ENCODE measurements at places on chromosomes 13 and 19. TPM values are rescaled to one million over a fixed set of nuclear protein-coding genes. Genes with fewer than 3 reads are reported as not detected.
A peak's percentile ranks its signal among the peaks of the same experiment; 100 is the strongest.

DNA sequence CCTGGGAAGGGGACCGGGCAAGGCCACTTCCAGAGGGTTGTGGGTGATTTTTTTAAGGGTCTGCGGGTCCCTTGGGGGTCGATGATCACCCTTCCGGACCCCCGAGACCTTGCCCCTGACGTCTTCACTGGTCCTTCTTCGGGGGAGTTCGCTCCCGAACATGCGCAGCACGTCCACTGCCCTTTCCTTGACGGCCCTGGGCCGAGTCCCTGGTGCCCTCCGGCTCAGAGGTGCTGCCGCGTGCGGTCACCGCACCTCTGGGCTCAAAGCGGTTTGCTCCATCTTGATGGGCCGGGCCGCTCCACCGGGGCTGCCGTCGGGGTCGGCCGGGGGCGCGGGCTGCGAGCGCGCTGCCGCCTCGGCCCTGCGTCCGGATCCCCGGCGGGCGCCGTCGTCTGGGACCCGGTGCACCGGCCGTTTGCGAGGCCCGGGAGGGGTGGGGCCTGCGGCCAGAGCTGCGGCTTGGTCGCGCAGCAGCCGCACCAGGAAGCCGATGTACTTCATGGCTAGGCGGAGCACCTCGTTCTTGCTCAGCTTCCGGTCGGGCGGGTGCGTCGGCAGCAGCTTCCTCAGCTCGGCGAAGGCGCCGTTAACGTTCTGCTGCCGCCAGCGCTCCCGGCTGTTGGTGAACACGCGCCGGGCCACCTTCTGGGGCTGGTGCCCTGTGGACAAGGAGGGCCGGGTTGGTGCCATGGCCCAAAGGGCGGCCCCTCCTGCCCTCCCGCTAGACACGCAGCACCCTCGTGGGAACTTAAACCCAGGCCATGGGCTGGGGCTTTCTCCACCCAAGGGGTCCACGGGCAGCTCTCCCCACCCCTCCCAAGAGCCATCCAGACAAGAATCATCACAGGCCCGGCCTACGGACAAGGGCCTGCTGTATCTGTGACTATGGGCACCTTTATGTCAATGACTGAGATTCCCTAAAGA is 3.3 kb downstream of the LYL1 start:
- no peaks in the 10 kb centered on the region for H3K27me3 ChIP-seq
- H3K36me3 ChIP-seq, result peaks cover 3% of the 10 kb centered on the region
- peak overlapping the region; percentile 96 for H3K27ac ChIP-seq
- peak overlapping the region; percentile 22 for H3K4me3 ChIP-seq
- peak; percentile 76 for DNase-seq

DNA sequence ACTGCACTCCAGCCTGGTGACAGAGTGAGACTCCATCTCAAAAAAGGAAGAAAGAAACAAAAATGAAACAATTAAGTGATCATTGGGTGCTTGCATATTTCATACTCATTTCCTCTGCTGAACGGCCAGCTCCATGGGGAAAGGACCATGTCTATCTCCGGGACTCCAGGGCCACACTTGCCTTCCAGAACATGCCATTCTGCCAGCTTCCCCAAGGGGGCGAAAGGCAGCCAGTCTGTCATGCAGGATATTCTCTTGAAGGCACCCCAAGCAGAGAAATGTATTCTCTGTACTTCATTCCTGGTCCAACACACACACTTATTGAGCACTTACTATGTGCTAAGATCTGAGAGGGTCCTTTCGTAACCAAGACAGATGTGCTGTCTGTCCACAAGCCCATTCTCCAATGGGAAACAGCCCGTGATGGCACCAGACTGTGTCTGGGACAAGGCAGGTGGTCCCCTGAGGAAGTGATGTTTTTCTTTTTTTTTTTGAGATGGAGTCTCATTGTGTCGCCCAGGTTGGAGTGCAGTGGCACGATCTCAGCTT is 10.2 kb upstream of the CARM1 start:
- no peak overlapping the region for H3K27ac ChIP-seq
- no peaks in the 10 kb centered on the region for H3K36me3 ChIP-seq
- no peak for DNase-seq
- no peaks in the 10 kb centered on the region for H3K4me1 ChIP-seq
- H3K4me3 ChIP-seq, result no peak overlapping the region
- no peaks in the 10 kb centered on the region for H3K27me3 ChIP-seq

DNA sequence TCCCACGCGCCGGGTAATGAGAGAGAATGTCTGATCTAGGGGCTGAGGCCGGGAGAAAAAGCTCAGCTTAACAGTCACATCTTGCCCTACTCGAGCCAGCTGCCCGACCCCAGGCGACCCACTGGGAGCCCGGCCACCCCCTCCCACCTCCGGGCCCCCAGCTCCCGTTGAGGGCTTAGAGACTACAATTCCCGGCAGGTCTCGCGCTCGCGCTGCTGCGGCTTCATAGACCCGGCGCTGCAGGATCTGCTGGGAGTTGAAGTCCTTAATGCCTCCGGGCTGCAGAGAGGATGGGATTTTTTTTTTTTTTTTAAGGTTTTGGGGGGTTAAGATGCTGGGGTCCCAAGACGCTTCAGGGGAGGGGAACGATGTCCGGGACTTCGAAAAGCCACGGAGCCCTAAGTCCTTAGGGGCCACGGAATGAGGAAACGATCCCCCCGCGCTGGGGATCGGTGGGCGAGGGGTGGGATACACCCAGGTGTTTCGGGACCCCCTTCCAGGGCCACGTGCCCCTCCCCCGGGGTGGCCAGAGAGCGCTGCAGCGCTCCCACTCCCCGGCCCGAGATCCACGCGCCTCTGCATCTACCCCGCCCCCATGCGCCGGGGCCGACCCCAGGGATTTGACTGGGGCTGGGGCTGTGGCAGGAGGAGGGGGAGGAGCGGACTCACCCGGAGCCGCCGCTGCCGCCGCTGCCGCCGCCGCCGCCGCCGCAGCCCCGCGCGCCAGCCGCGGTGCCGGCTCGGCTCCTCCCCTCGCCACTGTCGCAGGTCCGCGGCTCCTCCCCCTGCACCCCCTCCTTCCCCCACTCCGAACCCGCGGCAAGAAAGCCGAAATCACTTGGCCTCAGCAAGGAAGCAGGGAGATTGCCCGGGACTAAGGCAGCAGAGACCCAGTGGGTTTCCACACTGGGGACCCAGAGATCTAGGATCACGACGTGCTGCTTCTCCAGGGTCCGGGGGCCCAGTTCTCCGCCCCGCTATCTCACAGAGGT is at the start of gene SYT3:
SYT3 (minus strand) TSS at position 761 of the 992 bp plus-strand sequence. CDS start 2,470 bp downstream, outside the sequence.
- no peaks in the 10 kb centered on the region for H3K36me3 ChIP-seq
- no peak within 1 kb of the TSS for H3K27ac ChIP-seq

- H3K27ac ChIP-seq, result no peak overlapping the region
- no peaks in the 10 kb centered on the region for H3K4me1 ChIP-seq
- no peaks in the 10 kb centered on the region for H3K27me3 ChIP-seq
- no peak overlapping the region for H3K4me3 ChIP-seq
Measured at GRCh38 chr13:72570019-72570418, 157.4 kb downstream of the MZT1 start.

VSIG10L gene
- total RNA-seq, result 0.57 TPM

DNA sequence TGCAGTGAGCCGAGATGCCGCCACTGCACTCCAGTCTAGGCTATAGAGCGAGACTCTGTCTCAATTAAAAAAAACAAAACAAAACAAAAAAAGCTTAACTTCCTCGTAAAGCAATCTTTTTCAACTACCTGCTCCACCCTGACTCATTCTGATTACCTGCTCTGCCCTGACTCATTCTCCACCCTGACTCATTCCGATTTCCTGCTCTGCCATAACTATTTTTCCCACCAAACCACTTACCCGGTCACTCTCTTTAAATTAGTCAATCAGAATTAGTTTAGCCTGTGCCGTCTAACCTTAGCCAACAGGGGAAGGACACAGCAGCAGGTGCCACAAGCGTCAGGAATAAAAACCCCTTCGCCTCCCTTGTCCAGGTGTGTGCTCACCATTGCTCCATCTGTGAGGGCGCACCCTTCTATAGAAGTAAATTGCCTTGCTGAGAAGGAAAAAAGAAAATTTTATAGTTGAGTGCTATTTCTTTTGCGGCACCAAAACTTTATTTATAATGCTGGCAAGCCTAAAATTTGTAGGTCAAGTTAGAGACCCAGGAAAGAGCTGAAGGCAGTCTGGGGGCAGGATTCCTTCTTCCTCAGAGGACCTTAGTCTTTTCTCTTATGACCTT is 1.7 kb upstream of the IFT88 start:
- DNase-seq, result no peak
- H3K4me3 ChIP-seq, result no peak overlapping the region
- no peaks in the 10 kb centered on the region for H3K36me3 ChIP-seq
- H3K4me1 ChIP-seq, result no peaks in the 10 kb centered on the region

DNA sequence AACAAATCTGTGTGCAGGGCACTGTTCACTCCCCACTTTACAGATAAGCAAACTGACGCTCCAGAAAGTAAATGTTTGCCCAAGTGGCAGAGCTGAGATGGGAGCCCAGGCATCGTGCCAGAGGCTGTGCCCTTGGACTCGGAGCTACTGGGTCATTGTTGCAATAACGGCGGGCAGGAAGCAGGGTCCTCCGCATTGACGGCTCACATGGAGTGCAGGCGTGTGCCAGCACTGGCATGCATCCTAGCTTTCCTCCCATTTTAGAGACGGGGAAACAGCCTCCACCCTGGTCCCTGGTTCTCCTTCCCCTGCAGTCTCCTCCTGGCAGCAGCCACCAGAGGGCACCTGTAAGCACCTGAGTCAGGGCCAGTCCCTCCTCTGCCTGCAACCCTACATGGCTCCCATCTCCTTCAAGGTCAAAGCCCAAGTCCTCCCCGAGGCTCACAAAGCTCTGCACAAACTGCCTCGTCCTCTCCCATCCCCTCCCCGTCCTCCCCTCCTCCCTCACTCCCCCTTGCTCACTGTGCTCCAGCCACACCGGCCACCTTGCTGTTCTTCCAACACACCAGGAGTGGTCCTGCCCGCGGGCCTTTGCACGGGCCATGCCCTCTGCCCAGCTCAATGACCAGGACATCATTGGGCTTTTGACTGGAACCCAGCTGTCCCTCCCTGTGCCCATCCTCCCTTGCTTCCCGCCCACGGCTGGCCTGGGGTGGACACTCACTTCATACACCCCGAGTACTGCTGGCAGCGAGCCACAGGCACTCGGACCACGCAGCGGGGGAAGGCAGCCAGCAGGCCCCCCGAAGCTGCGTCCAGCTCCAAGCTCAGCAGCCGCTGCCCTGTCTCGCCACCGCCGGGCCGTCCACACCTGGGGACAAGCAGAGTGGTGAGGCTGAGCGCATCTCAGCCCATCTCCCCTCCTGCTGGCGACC is 7.7 kb upstream of the LRG1 start:
- no peaks in the 10 kb centered on the region for H3K27me3 ChIP-seq
- H3K27ac ChIP-seq, result no peak overlapping the region
- H3K4me3 ChIP-seq, result no peak overlapping the region
- H3K36me3 ChIP-seq, result no peaks in the 10 kb centered on the region

DNA sequence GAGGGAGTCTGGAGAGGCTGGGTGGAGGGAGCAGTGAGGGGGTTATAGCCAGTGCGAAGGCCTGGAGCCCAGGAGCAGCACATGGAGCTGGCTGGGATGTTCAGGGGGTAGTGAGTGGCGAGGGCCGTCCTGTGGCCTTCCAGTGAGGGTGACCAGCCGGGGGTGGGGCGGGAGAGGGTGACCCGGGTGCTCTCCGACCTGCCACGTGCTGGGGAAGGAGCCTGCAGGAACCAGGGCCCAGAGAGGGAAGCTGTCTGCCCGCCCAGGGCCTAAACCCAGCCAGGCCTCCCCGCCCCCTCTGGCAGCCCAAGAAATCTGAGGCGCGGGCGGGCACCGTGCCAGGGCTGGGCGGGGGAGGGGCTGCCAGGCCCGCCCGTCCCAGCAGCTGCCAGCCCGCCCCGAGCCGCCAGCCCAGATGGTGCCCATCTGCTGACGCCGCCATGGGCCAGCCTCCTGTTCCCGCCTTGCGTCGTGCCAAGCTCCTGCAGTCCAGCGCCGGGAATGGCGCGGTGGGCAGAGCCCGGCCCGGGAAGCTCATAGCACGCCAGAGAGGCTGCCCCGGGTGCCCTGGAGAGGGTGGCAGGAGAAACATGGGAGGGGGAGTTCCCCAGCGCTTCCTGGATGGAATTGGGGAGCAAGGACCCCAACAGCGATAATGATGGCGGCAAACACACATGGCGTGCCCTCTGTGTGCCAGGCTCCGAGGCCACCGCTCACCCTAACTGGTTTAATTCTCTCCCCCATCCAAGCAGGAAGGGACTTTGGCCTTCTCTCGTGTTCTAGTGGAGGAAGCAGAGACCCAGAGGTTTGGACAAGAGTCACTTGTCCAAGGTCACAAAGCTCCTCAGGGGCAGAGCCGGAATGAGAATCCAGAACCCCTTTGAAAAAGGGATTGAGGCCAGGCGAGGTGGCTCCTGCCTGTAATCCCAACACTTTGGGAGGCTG is 21.5 kb downstream of the NFIC start:
- peak overlapping the region; percentile 82 for H3K27ac ChIP-seq
- H3K4me3 ChIP-seq, result no peak overlapping the region
- H3K36me3 ChIP-seq, result peaks cover 19% of the 10 kb centered on the region
- H3K27me3 ChIP-seq, result no peaks in the 10 kb centered on the region

CKM gene
- total RNA-seq, result not detected

GRCh38 chr19:55857149-55857548 is 20.8 kb downstream of the NLRP4 start:
- H3K27ac ChIP-seq, result no peak overlapping the region
- DNase-seq, result no peak
- no peak overlapping the region for H3K4me3 ChIP-seq
- no peaks in the 10 kb centered on the region for H3K36me3 ChIP-seq
- no peaks in the 10 kb centered on the region for H3K4me1 ChIP-seq

Data from lung (tissue), 17 donors.